Stimulated activated CD8-positive, alpha-beta memory T cell treated with anti-CD3 and anti-CD28 coated beads, Interleukin-7, amount 100 ng/mL, for 1 hour (primary cell): ENCODE measurements at places on chromosomes 3 and 15.

GRCh38 chr15:93154666-93155065 lies 65.7 kb upstream of the RGMA start:
- no peak for DNase-seq

DNA sequence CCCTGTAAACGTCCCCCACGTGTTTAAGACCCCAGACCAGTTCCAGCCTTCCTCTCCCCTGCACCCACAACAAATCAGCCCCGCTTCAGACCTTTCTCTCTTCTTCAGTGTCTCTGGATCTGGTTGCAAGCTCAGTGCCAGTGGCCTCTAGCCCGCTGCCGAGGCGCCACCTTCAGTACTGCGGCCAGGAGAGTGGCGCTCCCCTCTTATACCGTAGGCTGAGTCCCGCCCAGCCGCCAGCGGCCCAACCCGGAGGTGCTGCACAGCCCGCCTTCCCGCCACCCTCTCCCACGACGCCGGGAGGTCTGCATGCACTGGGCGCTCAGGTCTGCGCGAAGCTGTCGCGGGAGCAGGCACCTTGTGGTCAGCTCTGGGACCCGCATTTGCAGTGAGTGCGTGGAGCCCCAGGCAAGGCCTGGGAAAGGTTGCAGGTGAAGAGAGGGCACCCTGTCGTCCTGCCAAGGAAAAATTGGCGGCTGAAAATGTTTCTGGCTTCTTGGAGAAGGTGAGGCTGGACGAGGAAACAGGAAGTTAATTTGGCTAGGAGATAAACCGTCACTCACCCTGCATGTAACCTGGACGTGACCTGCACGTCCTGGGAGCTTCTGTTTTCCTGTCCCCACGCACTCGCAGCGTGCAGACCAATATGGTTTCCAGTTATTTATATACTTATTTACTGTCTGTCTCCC lies at the start of gene C2CD4B:
Gene C2CD4B (minus strand): TSS at position 182 of the 689 bp plus-strand sequence. CDS start 301 bp downstream, outside the sequence.
- no peak for DNase-seq

DNA sequence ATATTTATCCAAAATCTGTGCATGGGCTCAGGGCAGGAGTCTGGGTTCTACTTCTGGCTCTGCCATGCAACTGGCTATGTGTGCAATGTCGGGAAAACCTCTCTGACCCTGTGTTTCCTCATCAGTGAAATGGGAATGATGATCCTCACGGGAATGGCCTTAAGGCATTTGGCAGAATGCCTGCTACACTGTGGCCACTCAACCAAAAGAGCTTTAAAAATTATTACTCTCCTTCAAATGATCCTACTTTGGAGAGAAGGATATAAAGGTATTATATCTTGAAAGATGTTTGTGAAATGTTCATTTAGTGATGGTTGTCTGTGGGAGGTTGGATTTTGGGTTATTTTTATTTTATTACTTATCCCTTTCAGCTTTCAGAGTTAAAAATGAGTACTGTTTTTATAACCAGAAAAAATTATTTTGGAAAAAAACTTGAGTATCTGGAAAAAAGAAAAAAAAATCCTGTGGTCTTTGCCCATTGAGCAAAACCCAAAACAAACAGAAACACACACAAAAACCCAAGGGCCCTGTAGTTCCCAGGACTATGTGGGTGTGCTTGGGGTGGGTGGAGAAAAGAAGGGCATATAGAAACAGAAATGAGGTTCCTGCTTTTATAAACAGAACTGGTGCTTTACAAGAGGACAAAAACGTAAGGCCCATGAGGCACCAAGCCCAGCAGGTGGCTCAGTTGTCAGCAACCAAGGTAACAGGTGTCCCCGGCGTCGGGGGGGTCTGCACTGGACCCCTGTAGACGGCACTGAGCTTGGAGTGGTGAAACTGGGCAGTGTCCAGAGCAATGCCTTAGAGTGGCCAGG lies 22.0 kb downstream of the RGMA start:
- DNase-seq: no peak

- no peak for DNase-seq
These were observed 245.2 kb downstream of the IL20RB start for GRCh38 chr3:137202941-137203340.

DNA sequence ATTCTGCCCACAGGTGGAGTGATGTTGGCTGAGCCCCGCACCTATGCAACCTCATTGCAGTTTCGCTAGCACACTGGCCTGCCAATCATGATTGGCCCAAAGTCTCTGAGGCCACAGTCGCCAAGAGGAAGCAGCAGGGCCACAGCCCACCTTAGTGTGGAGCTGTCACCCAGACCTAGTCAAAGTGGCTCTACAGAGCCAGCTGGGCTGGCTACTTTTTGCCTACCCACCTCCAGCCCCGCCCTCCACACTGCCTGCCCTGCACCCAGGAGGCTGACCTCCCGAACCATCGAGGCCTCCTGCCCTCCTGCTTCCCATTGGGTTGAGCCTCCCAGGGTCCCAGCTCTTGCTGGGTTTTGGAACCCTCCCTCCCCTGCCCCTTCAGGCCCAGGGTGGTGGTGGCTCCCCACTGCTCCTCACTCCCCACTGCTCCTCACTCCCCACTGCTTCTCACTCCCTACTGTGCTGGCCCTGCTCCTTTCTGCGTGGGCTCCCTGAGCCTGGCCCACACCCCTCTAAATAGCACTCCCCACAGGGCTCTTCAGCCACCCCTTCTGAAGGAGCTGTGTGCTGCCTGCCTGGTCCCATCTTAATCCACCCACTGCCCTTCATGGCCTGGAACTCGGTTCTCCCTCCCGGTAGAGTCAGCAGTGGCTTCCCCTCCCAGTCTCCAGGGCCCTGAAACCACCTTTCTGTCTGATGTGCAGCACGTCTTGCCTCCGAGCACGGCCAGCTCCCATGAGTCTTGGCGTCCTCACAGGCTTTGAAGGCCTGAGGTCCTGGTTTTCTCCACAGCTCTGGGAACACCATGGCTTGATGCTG lies 89.3 kb downstream of the WNT7A start:
- DNase-seq: no peak

- DNase-seq: no peak
These were observed 70.5 kb upstream of the MAP4 start for GRCh38 chr3:48086705-48087104.

DNA sequence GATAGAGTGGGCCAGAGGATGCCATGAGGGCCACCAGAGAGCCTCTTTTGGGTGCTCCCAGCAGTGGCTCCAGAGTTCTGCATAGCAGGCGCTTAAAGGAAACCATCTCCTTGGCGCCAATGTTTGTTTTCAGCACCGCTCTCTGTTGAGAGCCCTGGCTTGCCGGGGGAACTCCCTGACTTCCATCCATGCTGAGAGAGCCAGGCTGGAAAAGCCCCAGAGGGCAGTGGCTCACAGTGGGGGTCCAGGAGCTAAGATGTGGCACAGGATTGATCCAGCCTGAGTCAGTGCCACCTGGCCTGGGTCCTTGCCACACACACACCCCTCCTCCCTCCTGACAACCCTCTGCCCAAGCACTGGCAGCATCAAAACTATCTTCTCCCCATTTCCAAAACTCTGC lies 50.4 kb upstream of the HACD2 start:
- no peak for DNase-seq
